Stimulated activated CD8-positive, alpha-beta memory T cell treated with anti-CD3 and anti-CD28 coated beads, Interleukin-15, amount 100 ng/mL, for 24 hours (primary cell): ENCODE measurements at places on chromosomes 4 and X.

- DNase-seq: no peak
These were observed 23.6 kb upstream of the GUCY1A1 start for GRCh38 chr4:155643087-155643486.

DNA sequence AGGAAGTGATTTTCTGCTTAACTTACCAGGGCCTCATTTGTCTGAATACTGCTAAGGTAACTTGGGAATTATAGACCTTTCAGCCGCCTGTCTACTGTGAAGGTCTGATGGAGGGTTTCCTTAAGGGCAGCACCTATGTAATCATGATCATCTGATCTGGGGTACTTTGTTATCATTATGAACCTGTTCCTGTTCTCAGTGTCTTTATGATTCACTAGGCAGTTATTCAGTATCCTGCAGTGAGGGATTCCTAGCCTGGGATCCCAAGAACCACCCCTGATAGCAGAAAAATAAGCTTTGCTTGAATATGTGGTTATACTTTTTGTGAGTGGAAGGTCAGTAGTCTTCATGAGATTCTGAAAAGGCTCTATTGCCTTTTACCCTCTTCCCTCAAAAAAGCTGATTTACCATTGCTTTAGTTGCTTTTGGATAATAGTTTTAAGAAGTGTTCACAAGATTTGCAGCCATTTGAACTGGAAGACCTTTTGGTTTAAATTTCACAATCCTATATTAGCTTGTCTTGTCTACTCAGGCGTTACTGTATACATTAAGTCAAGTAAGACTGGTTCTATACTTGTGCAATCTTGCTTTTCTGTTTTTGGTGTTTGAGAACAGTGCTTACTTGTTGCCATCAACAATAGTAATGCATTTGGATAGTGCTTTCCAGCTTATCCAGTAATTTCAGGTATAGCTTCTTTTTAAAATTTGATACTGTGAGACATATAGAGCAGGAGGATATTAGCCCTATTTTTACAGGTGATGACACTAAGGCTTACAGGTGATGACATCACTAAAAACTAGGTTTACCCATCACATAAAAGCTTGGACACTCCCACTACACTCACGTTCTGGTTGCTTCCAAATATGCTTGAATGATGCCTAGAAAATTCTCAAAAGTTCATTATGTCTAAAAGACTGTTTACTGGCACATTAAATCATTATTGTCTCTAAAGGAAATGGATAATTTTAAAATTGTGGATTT, 60.0 kb downstream of the FHIP1A start:
- no peak for DNase-seq

DNA sequence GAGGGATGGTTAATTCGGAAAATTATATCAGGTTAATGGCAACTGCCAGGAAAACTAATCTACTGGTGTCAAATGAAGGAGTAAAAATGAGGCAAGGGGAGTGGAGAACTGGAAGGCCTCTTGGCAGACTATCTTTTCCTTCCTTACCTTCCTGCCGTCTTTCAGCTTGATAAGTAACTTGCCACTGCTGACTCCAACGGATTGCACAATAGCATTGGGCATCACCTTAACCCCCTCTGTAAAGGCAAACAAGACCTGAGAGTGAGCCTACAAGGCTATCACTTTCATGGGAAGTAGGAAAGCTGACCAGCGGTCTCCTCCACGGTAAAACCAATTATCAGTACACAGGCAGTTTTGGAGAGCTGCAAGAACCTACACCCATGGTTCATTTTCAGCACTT, 26.2 kb upstream of the ELF4 start:
- DNase-seq: no peak

- no peak for DNase-seq
These were observed 70.6 kb downstream of the ARFIP1 start for GRCh38 chr4:152850377-152850776.
